ENCODE measurements at places on chromosomes 1 and 21.

DNA sequence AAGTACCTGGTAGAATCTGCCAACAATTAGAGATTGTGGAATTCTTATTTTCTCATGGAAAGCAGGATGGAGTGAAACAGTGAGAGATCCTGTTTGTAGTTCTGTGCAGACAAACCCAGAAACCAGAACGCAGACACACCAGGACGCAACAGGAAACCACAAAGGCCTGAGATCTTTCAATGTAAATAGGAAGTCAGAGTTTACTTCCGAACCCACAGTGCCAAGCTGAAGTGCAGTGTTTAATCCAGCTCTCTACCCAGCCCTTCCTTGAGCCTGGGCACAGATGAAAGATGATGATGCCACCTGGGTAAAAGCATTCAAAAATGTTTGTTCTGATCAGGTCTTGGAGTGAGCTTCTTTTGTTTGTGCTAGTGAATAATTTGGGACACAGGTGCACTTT, 244.2 kb upstream of the HOOK1 start:
- DNase-seq = peak; percentile 22

DNA sequence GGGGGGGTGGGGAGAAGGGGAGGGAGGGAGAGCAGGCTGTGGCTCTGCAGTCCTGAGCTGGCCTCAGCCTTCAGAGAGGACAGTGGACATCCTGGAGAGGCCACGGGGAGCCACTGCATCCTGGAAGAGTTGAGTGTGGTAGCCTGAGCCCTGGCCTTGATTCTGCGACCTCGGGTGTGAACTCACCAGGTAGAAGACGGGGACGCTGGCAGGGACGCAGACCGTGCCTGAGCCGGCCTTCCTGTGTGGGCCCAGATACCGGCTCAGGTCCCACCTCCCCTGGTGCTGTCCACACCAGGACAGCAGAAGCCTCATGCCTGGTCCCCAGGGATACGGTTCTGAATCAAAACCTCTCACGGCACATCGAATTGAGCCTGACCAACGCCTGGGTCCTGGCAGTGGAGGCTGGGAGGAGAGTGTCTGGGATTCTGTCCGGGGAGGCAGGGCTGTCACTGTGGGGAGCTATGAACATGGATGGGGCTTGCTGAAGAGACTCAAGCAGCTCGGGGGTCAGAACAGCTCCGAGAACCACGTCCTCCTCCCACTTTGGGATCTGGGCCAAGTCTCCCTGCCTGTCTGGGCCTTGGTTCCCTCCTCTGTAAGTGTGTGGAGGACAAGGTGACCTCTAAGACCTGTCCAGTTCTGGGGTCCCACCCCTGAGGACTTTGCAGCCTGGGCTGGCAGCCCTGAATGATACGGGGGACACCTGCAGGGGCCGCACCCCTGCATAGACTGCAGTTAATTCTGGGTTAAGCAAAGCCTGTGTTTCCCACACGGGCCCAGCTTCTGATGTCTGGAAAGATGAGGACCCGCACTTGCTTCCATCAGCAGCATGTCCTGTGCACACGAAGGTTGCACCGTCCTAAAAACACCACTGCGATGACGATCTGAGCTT, 30.4 kb downstream of the RRP1 start:
- DNase-seq = no peak

- DNase-seq = no peak
These were observed 45.4 kb downstream of the CD58 start for GRCh38 chr1:116525440-116525839.

DNA sequence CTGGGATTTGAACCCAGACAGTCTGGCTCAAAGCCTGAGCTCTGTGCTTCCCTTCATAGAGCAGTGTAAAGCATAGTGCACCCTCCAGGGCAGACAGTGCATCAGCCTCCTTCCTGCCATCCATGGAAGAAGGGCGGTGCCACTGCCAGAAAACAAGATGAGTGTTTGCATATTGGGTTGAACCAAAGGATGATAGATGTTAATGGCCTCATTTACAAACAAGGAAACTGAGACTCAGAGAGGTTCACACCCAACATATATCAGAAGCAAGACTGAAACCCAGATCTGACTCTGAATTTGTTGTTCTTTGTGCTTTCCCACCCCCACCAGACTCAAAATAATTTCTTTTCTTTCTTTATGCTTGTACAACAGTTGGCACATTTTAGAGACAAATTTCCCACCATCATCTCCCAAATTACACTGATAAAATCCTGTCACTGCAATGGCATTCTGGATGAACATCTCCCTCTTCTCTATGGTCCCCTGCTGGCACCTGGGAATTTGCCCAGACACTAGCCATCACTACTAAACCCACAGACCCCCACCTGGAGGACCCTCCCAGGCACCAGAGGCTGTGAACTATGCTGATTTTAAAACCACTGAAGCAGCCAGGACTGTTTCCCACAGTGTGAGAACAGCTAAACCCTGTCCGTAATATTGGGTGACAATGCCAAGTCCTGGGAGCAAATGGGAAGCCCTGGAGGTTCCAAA, 45.4 kb upstream of the MPZL1 start:
- DNase-seq = no peak

- no peak for DNase-seq
These were observed 93.4 kb upstream of the SOD1 start for GRCh38 chr21:31566064-31566463.

DNA sequence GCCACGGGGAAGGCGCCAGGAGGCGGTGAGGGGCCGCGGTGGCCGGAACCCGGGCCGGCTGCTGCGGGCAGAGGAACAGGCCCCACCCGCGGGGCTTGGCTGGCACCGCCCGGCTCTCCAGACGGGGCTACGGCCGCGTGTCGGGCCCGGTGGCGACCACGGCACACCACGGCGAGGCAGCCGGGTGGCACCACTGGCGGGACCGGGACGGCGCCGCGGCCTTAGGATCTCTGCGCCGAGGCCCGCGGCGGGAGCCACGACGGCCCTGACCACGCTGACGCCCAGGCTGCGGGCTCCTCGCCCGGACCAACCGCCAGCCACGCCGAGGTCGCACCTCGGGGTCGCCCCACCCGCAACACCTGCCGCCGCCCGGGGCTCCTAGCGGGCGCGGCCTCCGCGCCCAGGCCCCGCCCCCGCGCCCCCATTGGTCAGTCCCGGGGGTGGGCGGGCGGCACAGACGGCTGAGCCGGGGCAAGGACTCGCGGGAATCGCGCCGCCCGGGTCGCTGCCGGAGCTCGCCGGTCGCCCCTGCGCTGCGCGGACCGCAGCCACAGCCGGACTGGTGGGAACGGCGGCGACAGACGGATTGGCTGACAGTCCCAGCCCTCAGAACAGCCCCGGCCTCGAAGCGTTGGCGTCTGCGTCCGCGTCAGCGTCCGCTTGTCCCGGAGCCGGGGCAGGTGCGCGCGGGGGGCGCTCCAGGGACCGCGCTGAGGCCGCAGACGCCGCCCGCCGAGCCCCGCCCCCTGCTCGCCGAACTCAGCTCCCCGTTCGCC, at the start of gene BMP8A:
TSS of gene BMP8A (plus strand) at position 491 of the 776 bp plus-strand sequence. CDS start 356 bp downstream, outside the sequence.
- DNase-seq = peak; percentile 59

DNA sequence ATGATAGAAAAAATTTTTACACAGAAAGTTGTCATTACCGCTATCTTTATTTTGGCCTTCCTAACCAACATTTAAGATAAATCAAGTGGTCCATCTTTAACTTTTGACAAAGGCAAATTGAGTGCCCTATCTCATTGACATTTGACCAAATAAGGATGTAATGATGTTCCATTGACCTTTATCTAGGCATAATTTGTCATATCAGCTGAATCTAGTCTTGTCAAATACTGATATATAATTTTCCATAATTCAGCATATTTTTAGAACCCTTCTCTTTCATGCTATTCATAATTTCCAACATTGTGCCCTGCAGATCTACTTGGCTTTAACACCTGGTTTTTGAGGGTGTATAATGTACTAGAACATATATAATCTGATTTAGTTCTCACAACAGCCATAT, 63.8 kb downstream of the XCL1 start:
- DNase-seq = no peak

GRCh38 chr1:14757286-14757625, 158.8 kb downstream of the KAZN start:
- DNase-seq = no peak

DNA sequence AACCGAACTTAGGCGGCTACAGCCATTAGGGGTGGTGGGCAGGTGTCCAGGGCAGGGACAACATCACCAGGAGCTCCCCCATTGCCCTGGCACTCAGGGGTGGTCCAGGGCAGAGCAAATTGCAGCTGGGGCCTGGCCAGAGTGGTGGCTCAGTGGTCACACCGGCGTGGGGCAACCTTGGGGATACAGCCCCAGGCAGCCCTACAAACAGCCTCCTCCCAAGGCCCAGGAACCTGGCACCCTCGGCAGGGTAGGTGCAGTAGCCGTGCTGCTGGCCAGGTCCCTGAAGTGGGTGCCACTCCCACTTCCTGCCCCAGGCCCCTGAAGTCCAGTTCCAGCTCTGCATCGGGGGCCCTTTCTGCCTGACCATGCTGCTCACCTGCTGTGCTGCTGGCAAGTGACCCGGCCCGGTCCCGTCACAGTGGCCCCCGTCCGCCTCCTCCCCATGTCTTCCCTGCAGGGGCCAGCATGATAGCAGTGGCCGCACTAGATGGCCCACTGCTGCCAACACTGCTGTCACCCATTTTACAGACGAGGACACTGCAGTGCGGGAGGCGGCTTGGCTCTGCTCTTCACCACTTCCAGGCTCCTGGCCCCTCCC, 712.8 kb downstream of the MATN1 start:
- DNase-seq = no peak

GRCh38 chr1:154221278-154222001, 685 bp downstream of the UBAP2L start:
- DNase-seq = peak; percentile 67

- DNase-seq = no peak
These were observed 11.3 kb downstream of the CDK18 start for GRCh38 chr1:205515781-205516253.

GRCh38 chr1:70909262-70909822, 138.3 kb downstream of the PTGER3 start:
- DNase-seq = no peak

- no peak for DNase-seq
These were observed 8.1 kb upstream of the ETV3L start for GRCh38 chr1:157107702-157108101.

DNA sequence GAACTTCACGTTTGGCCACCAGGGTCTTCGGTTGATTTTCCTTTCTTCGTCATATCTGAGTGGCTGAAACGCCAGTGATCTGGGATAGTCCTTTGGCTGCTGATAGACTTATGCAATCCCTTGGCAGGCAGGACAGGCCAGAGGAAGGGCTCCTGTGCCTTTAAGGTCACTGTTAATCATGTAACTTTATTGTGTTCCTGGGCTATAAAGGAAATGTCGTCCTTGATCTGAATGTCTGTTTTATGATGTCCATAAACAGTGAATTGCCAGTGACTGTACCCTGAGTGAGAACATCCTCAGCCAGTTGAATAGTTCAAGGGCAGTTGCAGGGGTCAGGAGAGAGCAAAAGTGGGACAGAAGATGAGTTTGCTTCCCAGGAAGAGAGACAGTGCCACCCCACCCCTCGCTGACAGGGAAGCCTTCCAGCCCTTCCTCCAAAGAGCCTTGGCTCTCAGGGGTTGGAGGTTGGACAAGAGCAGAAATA, 68.0 kb downstream of the PDE9A start:
- DNase-seq = no peak

DNA sequence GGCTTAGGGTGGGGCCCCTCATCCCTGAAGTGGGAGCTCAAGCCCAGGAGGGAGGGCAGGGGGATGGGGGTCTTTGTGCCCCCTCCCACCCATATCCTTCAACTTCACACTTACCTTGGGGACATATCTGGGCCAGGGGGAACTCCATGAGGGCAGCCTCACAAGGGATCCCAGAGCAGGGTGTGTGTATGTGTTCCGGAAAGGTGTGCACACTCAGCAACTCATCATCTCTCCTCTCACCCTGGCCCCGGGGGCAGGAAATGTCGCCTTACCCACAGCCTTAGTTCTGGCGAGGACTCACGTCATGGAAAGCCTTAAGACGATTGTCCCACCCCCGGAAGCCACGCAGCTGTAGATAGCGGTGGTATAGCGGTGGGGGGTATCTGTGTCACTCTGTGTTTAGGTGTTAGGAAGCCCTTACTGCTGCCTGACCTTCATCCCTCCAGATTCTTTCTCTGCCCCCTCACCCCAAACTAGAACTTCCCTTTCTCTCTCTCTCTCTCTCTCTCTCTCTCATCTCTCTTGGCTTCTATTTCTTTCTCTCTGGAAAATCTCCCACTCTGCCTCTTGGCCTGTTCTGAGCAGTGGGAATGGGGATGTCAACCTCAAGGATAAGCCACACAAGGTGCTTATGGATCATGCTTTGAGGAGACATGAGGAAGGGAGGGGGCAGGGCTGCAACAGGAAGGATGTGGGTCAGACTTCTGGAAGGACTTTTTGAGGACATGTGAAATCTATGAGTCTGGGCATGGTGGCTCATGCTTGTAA, at the start of gene SH2D2A:
TSS of gene SH2D2A (minus strand) at position 288 of the 768 bp plus-strand sequence. CDS start at position 148, 140 bp downstream.
- peak; percentile 94 for DNase-seq
